Gastroesophageal sphincter (tissue), 4 donors: ENCODE measurements at places on chromosomes 16 and 17. TPM values are rescaled to one million over a fixed set of nuclear protein-coding genes. Genes with fewer than 3 reads are reported as not detected.

- ATAC-seq, result no peak
These were observed 30.4 kb downstream of the RPH3AL start for GRCh38 chr17:322006-322780.

GRCh38 chr17:72299100-72299499 is 178.3 kb downstream of the SOX9 start:
- ATAC-seq, result no peak

GRCh38 chr16:638034-638543 is 2.0 kb upstream of the METTL26 start:
- no peak for ATAC-seq

- ATAC-seq, result no peak
These were observed 38.5 kb upstream of the SLC25A19 start for GRCh38 chr17:75327757-75328156.

DNA sequence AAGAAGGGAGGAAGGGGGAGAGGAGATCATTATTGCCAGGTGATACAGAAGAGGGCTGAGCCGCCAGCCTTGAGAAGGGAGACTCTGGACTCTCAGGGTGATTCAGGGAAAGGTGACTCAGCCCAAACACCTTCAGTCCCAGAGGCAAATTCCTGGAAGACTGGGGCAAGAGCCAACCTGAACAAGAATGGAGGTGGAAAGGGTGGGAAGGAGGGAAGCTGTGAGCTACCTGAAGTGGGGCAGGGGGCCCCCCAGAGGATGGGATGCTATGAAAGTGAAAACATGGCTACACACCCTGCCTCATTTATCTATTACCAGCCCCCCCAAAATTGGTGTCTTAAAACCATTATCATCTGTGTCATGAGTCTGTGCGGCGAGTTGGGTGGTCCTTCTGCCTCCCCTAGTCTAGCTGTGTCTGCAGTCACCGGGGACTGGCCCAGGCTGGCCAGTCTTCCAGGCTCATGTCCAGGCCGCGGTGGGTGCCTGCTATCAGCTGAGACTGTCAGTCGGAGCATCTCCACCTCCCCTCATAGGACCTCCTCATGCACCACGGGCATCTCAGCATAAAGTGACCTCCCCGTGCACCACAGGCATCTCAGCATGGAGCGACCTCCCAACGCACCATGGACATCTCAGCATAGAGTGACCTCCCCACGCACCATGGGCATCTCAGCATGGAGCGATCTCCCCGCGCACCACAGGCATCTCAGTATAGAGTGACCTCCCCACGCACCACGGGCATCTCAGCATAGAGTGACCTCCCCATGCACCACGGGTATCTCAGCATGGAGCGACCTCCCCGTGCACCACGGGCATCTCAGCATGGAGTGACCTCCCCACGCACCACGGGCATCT is 3.2 kb upstream of the SLC47A2 start:
- no peak for ATAC-seq

Gene SPNS2
- total RNA-seq, result 16.2 TPM

Gene SERPINF2
- total RNA-seq, result 5.8 TPM

Gene SLC39A11
- total RNA-seq, result 16.8 TPM

Gene SPECC1
- total RNA-seq, result 34.7 TPM

Gene C16orf89
- total RNA-seq, result 1.1 TPM

Gene PRR35
- not detected for total RNA-seq

Gene RNF43
- 0.16 TPM for total RNA-seq

Gene RUNDC1
- total RNA-seq, result 20.9 TPM
